Frontal cortex (tissue), 4 donors: ENCODE measurements at places on chromosomes 7 and 10. TPM values are rescaled to one million over a fixed set of nuclear protein-coding genes. Genes with fewer than 3 reads are reported as not detected.

- DNase-seq: no peak
These were observed 8.9 kb upstream of the GPER1 start for GRCh38 chr7:1078985-1079384.

- DNase-seq: no peak
These were observed 171.3 kb upstream of the ITGB1 start for GRCh38 chr10:33129141-33129995.

DNA sequence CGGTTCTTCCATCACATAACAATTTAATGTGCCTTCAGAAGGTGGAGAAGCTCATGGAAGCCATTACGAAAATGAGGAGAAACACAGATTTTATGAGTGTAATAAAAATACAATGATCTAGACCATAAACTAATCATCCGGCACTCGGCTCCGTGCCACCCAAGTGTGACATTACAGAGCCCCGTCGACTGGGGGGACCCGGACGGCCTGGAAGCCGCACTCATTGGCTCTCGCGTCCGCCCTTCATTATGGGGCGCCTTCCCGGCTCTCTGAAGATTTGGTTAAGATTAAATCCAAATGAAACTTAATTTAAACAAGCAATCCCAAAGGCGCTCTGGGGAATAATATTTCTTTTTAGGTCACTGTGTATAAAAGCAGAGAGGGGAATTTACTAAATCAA, 242.6 kb downstream of the DNAJB6 start:
- no peak for DNase-seq

Gene LIPA
- 38.7 TPM for total RNA-seq

DNA sequence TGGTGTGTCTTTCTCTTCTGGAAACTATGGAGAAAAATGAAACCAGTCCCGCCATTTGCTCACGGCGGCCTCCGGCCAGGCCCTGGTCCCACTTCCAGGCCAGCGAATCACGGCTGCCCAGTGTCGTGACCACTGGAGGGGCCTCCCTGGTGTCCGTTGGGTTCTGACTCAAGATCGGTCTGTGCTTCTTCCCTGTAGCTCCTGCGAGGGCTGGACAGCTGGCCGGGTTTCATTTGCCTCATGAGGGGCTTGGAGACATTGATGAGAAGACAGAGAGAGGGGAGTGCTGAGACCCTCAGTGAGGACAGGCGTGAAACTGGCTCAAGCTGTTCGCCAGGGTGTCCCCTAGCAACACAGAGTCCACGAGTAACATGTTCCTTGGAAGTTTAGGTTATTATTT, 108.6 kb downstream of the ADARB2 start:
- no peak for DNase-seq

Gene EBF3
- 0.82 TPM for total RNA-seq

Gene MYL10
- not detected for total RNA-seq
